ENCODE measurements at places on chromosomes 7 and 10.

GRCh38 chr7:75639071-75639885 lies 99.5 kb downstream of the HIP1 start:
- DNase-seq: no peak

- no peak for DNase-seq
Observed at GRCh38 chr7:105796365-105796764, 80.0 kb downstream of the ATXN7L1 start.

- DNase-seq: no peak
Observed at GRCh38 chr10:18144928-18145327, 4.7 kb downstream of the CACNB2 start.

DNA sequence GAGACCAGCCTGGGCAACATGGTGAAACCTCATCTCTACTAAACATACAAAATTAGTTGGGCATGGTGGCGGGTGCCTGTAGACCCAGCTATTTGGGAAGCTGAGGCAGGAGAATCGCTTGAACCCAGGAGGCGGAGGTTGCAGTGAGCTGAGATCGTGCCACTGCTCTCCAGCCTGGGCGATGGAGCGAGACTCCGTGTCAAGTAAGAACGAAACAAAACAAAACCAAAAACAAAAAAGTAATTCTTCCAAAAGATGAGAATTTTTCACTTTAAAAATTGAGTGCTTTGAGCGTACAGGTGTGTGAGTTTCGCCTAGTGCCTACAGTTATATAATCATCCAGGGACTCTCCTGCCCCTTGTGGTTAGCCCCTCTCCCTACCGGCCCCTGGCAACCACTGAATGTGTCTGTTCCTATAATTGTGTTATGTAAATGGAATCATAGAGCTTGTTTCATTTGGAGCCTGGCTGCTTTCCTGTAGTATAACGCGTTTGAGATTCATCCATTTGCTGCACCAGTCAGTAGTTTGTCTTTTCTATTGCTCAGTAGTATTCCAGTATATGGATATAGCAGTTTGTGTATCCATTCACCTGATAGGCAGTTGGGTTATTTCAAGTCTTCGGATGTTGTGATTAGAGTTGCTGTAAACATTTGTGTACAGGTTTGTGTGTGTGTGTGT lies 80.0 kb downstream of the RBM33 start:
- DNase-seq: no peak

GRCh38 chr7:75711656-75712514 lies 26.9 kb downstream of the HIP1 start:
- no peak for DNase-seq

GRCh38 chr10:82866424-82867020 lies 991.5 kb downstream of the NRG3 start:
- DNase-seq: no peak

DNA sequence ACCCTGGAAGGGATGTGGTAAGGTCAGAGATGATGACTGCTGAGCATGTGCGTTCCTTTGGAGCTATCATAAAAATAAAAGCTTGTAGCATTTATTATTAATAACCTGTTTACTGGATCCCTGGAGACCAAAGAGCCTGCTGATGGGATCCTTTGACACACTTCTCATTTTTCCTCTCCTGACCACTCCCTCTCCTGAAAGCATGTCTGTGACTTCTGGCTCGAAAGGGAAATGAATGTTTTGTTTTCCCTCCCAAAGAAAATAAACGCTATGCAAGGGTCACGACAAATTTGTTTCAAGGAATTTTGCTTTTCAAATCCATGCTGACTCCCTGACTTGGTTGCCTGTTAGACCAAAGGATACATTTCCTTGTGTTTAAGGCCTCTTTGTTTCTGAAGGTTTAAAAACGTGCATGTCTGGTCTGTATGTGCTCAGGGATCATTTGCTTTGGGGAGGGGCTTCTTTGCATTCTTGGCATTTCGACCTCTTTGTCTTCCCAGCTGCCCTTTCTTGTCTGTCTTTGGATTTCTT lies 185.1 kb upstream of the AGK start:
- DNase-seq: no peak

GRCh38 chr7:55473932-55474331 lies 98.4 kb downstream of the VOPP1 start:
- no peak for DNase-seq

Data from NCI-H2029 treated with DMSO at 0.1 percent for 48 hours (cell line).